ENCODE measurements at places on chromosomes 7 and 10. TPM values are rescaled to one million over a fixed set of nuclear protein-coding genes. Genes with fewer than 3 reads are reported as not detected.

Gene LRRD1
- 0.17 TPM for total RNA-seq

Gene TMEM273
- not detected for total RNA-seq

Gene SPDYE16
- total RNA-seq = 0.17 TPM

Gene PSMA2
- total RNA-seq = 27.2 TPM

Gene LIPJ
- total RNA-seq = 0.26 TPM

Gene ASB10
- not detected for total RNA-seq

Gene FEZF1
- total RNA-seq = not detected

Gene FAM53B
- total RNA-seq = 10.8 TPM

Gene OR9A4
- not detected for total RNA-seq

Gene NPSR1
- not detected for total RNA-seq

Gene NSUN6
- 11.8 TPM for total RNA-seq

Gene COBL
- 0.26 TPM for total RNA-seq

Gene NUTM2E
- under 0.01 TPM for total RNA-seq

Gene NRCAM
- 2.1 TPM for total RNA-seq

Gene CALML5
- total RNA-seq = not detected

Gene RBM20
- total RNA-seq = under 0.01 TPM

Gene ZNF853
- 0.66 TPM for total RNA-seq

Gene HOXA9
- under 0.01 TPM for total RNA-seq

Gene PNLIPRP2
- total RNA-seq = not detected

Gene MYH16
- total RNA-seq = not detected

Gene NRP1
- total RNA-seq = 373 TPM

Gene CCDC146
- total RNA-seq = 2.8 TPM

Gene STEAP2
- 29.8 TPM for total RNA-seq

Gene RTKN2
- 0.51 TPM for total RNA-seq
